CD4-positive, alpha-beta T cell treated with Interleukin-12 subunit alpha and Interleukin-12 subunit beta, for 1 hour (primary cell): ENCODE measurements at places on chromosomes 16 and 17.
A peak's percentile ranks its signal among the peaks of the same experiment; 100 is the strongest.

DNA sequence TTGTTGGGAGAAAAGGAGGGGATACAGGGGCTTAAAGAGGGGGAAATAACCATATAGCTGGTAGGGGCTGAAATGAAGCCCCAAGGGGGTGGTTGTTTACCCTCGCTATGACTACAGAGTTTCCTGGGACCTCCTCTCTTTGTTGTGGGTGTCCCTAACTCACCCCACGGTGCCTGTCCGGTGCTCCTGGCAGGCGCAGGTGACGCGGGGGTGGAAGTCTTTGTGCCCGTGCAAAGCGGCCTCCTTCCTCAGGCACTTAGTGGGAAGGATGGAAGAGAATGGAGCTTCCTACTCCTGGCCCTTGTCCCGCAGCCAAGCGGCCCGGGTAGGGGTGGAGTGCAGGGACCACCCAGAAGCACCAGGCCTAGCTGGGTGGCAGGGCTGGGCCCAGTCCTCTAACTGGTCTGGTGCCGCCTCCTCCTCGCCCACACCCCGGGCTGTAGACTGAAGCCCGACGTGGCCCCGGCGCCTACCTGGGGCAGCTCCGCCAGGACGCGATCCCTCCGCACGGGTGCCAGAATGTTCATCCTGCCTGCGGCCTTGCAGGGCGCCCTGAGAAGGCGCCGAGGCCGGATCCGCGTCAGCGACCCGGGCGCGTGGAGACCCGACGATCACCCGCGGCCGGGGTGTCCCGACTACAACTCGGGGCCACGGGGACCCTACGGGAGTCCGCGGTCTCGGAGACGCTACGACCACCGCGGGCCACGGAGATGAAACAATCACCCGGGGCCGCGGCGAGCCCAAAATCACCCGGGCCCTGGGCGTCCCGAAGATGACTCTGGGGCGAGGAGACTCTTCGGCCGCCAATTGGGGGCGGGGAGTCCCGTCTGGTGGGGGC is 709 bp downstream of the RAB34 start:
- DNase-seq: no peak

- DNase-seq: no peak
Measured at GRCh38 chr16:53100131-53100748, 45.4 kb downstream of the CHD9 start.

GRCh38 chr16:26816885-26817571 is 249.7 kb upstream of the C16orf82 start:
- no peak for DNase-seq

- no peak for DNase-seq
Measured at GRCh38 chr17:78227455-78227916, 3.9 kb upstream of the TMEM235 start.

GRCh38 chr16:20901436-20902112 is 1.0 kb downstream of the LYRM1 start:
- DNase-seq: peak; percentile 45

DNA sequence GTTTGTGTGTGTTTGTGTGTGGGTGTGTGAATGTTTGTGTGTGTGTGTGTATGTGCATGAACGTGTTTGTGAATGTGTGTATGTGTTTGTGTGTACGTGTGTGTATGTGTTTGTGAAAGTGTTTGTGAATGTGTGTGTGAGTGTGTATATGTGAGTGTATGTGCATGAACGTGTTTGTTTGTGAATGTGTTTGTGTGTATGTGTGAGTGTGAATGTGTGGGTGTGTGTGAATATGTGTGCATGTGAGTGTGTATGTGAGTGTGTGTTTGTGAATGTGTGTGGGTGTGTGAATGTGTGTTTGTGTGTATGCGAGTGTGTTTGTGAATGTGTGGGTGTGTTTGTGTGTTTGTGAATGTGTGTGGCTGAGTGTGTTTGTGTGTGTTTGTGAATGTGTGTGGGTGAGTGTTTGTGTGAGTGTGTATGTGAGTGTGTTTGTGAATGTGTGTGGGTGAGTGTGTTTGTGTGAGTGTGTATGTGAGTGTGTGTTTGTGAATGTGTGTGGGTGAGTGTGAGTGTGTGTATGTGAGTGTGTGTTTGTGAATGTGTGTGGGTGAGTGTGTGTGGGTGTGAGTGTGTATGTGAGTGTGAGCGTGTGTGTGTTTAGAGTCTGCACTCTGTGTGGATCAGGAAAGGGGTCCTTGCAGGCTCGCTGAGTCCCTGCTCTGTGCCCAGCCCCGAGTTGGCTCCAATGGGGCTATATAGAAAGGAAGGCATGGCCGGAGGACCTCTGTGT is 890 bp upstream of the CD300A start:
- peak; percentile 9 for DNase-seq

DNA sequence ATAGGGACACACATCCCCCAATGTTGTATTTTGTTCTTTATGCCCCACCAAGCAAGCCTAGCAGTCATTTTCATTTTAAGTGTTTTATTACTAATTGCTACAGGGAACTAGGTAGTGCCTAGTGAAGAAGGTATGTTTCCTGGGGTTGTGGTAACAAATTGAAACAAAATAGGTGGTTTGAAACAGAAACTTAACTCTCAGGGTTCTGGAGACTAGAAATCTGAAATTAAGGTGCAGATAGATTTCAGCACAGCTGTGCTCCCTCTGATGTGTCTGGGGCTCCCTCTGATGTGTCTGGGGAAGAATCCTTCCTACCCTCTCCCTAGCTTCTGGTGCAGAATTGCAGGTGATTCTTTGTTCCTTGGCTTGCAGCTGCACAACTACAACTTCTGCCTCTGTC is 390.1 kb downstream of the ZFHX3 start:
- DNase-seq: no peak

DNA sequence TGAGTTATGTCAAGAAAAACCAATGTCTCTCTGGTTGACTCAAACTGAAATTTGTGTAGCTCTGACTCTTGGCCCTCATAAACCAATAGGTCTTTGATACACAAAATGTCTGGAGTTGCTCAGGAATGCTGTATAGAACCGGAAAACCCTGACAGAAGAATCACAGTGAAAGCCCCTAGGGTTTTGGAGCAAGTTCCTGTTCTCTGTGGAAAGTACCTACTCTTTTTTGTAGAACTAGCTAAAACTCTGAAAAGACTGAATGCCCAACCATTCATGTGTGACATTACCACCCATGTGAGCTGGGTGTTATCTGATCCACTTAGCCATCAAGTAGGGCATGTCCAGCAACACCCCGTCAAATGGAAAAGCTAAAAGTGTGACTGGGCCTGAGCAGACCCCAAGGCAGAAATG is 28.8 kb downstream of the CCL4 start:
- DNase-seq: no peak

DNA sequence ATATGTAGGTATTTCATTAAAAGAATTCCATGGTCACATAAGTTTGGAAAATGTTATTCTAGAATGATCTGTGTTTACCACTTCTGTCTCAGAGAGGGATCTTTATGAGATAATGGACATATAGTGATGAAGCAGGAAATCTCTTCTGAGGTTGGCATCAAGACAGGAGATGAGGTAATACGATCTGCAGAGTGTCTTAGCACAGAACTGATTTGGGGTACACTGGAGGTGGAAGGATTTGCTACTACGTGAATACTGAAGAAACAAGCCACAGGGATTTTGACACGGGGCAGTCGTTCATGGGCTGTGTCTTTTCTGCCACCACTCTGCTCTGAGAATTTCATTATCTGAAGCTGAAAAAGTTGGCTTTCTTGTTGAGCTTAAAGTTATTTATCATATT is 5.5 kb downstream of the CBFB start:
- DNase-seq: no peak

DNA sequence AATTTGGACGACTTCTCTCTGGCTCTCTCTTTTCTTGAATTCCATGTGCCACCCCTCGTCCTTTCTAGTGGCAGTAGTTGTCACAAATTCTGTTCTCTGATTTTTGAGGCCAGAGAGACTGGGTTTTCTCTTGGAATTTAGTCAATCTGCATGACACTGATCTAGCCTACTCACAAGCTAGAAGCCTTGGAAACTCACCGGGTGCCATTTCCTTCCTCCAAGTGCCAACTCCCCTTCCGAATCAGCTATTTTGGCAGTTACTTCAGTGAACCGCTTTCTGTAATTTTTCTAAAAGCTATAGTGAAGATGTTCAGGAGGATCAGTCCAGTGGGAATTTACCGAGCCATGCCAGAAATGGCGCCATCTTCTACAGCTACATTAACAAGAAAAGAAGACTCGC is 228.9 kb downstream of the PMP22 start:
- no peak for DNase-seq

DNA sequence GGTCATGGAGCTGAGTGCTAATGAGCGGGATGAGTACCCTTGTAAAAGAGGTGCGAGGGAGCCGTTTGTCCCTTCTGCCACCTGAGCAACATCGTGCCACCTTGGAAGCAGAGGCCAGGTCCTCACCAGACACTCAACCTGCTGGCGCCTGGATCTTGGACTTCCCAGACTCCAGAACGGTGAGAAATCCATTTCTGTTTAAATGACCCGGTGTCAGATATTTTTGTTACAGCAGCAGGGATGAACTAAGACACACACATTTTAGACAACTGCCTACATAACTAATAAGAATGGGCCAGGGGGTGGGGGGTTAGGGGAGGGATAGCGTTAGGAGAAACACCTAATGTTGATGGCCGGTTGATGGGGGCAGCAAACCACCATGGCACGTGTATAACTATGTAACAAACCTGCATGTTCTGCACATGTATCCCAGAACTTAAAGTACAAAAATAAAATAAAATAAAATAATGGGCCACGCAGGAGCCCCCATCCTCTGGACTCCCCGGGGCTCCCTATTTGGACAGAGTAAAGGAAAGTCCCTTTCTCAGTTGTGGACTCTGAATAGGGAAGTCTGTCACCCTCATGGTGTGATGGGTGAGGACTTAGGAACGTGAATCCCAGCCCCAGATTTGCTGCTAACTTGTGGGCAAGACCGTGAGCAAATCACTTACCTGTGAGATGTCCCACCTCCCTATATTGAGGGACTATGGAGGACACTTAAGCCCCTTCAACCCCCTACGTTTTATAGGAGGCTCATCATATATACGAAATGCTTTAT is 60.6 kb upstream of the DNAH17 start:
- DNase-seq: no peak

DNA sequence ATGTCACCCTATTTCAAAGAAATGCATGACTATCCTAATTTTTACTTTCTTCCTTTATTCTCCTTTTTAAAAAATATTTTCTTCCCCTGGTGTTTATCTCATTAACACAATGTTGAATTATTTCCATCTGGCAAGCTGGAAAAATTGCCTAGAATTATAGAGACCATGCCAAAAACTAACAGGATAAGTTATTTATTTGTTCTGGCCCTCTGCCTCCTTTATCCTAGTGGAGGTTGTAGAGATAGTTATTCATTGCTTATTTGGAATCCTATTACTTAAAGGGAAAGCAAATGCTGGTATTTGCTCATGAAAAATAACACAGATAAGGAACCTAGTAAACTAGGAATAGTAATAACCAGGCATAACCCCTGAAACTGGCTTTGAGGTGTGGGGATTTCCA is 684.9 kb upstream of the KIF2B start:
- DNase-seq: no peak

- no peak for DNase-seq
Measured at GRCh38 chr17:69088643-69089200, 28.0 kb upstream of the ABCA9 start.

- DNase-seq: no peak
Measured at GRCh38 chr17:72832306-72832705, 260.2 kb downstream of the SLC39A11 start.

DNA sequence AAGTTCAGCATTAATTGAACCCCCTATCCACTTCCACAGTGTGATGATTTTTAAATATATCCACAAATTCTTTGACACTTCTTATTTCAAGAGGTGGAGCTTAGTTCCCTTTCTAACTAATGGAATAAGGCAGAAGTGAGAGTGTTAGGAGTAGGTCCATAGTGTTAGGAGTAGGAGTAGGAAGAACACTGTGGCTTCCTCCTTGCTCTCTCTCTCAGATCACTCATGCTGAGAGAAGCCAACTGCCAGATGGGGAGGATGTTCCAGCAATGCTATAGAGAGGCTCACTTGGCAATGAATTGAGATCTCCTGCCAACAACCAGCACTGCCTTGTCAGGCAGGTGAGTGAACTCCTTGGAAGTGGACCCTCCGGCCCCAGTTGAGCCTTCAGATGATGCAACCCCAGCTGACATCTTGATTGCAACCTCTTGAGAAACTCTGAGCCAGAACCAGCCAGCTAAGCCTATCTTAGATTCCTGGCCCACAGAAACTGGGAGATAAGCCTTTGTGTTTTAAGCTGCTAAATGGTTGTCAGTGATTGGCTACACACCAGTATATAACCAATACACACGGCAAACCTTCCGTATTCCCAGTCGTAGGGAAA is 44.3 kb downstream of the SPECC1 start:
- DNase-seq: no peak

- no peak for DNase-seq
Measured at GRCh38 chr16:29734786-29735185, 11.0 kb downstream of the C16orf54 start.

- no peak for DNase-seq
Measured at GRCh38 chr17:45170931-45171337, 9.3 kb downstream of the HEXIM2 start.

DNA sequence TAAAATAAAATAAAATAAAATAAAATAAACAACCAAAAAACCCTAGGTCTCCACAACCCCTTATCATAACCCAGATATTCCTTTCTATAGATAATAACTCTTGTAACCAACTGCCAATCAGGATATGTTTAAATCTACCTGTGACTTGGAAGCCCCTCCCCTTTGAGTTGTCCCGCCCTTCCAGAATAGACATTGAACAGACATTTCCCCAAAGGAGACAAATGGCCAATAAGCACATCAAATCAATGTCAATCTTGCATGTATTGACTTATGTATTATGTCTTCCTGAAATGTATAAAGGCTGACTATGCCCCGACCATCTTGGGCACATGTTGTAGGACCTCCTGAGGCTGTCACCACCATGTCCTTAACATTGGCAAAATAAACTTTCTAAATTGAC is 1.5 kb upstream of the MAPK7 start:
- DNase-seq: no peak

- peak; percentile 16 for DNase-seq
Measured at GRCh38 chr16:71626018-71626857, at the start of gene MARVELD3. Gene MARVELD3 (plus strand): TSS chr16:71626184. CDS start chr16:71626230, 46 bp downstream.

DNA sequence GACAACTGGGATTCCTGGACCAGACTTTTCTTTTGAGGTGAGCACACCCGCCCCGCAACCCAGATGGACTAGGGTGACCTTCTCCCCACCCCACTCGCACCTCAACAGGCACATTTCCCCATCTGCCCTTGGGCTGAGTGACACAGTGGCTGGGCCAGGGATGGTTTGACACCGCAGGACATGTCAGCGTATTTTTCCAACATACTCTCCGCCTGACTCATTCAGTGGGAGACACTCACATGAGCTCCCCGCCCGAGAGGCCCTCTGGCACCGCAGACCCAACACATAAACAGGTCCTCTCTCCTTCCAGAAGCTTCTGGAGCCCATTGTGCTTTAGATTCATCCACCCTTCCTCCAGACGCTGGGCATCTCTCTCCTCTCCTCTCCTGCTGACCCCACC is 69.4 kb downstream of the ZDHHC7 start:
- DNase-seq: no peak

GRCh38 chr17:48552466-48553189 is 7.7 kb upstream of the HOXB2 start:
- DNase-seq: no peak

GRCh38 chr16:87140211-87141200 is 176.7 kb downstream of the C16orf95 start:
- DNase-seq: no peak

- DNase-seq: peak; percentile 43
Measured at GRCh38 chr16:79286646-79287423, 313.7 kb downstream of the MAF start.

- no peak for DNase-seq
Measured at GRCh38 chr16:28069971-28070794, 6.7 kb upstream of the GSG1L start.

GRCh38 chr16:84608282-84608681 is 9.6 kb downstream of the COTL1 start:
- peak; percentile 65 for DNase-seq
